ENCODE measurements at places on chromosomes 1 and 21.

DNA sequence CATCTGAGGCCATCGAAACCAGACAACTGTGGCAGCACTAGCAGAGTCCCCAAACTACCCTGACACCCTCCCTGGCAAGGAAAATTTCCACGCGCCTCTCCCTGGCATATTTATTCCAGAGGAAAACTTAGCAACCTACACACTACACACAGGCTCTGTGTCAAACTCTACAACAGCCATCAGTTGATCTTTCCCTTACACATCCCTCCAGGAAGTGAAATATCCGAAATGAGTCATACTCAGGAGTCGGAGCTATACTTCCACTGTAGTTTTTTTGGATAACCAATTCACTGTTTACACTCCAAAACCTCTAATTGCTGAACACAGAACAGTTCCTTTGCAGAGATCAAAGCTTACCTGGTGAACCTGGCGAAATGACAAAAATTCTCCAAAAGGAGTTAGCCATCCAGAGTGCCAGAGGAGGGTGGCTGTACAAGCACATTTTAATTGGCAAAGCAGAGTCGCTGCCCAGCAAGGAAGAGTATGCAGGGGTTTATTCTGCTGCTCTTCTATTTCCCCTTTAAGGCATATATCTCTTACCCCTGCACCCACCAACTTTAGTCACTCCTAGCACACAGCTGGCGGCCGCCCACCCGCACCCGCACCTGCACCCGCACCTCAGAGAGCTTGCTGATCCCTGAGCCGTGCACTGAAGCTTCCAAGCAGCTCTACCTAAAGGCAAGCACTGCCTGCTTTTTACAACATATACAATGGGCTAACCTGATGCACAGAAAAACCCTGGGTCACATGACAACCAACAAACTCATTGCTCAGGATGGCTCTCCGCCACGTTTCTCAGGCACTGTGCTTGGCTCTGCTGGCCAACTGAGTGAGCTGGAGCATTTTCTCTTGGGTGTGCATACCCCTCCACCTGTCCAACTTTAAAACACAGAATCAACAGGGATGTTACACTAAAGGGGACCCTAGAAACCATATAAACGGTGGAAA, 54.9 kb downstream of the CAPZB start:
- DNase-seq = peak; percentile 58

DNA sequence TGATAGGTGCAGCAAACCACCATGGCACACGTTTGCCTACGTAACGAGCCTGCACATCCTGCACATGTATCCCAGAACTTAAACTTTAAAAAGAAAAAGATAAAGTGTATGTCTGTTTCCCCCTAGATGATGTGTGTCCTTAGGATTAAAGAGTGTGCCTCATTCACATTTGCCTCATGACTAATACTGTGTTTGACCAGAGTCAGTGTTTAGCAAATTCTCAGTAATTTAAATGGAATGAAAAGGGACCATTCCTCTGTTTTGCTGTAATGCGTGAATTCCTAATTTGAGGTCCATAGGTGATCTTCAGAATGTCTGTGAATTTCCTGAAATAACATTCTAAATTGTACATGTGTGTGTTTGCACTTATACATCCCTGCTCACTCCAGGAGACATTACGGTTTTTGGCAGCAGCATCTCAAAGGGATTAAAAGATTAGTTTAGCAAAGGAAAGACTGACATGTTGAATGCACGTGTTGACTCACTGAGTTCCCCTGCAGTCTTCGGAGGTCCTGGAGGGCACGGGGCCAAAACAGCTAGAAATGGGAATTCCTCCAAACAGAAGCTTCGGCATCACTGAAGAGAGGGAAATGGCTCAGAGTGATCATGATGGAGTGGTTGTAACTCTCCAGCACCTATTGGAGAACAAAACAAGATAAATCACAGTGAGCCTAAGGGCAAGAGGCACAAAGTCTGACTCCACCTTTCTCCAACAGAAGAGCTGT, 19.1 kb upstream of the SLC35F3 start:
- peak; percentile 90 for DNase-seq

GRCh38 chr1:226369110-226369509, 38.8 kb downstream of the PARP1 start:
- no peak for DNase-seq

- DNase-seq = no peak
These were observed 1.9 kb downstream of the RGS1 start for GRCh38 chr1:192577145-192578140.

DNA sequence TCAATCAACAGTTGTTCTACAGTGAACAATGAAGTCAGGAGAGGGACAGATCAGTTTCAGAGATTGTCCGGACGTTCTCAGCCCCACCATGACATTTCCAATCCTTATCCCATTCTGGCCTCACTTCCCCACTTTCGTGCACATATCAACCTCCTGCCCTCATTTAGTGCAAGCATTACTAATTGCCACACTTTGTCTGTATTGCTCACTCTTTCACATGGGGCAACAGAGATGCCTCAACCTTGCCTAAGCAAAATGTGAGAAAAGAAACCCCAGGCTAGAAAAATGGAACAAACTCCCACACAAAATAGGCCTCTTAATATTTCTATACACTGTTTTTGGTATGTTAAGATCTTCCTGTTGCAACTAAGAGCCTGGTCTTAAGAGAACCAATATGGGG, 8.9 kb upstream of the RGS1 start:
- DNase-seq = no peak

GRCh38 chr21:26565546-26565945, 7.5 kb downstream of the CYYR1 start:
- DNase-seq = no peak

DNA sequence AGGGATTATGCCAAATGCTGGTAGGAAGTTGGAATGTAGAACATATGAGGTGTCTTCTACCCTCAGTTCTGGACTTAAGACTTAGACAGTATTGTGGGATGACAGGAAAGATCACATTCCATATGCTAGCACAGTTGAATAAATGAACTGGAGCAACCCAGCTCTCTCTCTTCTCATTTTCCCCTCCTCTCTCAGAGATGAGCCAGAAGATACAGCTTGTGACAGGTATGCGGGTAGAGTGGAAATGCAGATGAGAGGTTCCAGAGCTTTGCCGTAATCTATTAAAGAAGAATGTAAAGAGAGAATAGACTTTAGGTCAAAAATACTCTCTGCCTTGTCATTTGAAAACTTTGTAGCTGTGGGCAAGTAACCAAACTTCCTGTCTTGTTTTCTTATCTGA, 32.5 kb upstream of the HMCN1 start:
- DNase-seq = no peak

DNA sequence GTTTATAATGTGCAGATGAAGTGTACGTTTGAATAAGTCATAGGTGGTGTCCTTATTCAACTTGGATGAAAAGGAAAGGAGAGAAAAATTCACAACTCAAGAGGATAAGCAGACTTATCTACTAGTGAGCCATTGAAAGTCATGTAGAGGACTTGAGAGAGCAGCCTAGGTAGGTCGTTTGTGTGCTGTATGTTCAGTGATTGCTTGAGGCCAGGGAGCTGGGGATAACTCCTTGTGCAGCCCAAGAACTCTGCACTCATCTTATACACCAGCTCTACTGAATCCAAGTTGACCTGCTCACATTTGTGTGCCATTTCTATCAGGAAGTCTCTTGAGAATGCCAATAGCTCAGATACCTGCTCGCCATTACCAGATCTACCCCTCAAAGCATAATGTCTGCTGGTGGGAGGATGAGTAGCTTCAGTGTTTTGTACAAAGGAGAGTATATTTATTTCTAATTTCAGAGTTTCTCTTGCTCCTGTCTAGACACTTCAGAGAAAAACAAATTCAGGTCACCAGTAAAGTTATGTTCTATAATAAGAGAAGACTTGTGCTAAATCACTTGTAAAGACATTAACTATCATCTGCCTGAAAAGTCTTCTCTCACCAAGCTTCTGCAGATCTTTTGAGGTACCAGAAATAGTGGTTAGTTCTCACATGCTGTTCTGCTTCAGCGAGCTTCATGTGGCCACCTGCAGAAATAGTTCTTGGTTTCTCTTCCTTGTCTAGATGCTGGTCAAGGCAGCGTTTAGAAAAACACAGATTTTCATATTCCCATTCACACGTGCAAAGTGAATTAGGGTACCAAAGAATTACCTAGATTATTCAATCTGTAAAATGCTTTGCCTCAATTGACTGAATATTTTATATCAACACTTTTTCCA, 10.8 kb downstream of the S1PR1 start:
- no peak for DNase-seq

DNA sequence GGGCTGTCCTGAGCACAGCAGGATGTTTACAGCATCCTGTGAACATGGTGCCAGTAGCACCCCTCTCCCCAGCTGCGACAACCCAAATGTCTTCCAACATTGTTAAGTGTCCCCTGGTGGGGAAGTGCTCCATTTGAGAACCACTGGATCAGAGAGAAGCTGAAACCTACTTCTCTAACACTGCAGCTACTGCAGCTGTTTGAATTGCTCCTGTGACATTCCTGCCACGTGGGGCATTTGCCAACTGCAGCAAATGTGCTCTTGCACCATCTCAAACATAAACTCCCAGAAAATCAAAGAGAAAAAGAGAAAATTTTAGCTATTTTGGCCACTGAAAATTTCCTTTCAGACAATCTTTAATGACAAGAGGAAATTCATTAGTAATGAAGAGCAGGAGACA, 11.0 kb downstream of the SLC2A5 start:
- DNase-seq = peak; percentile 21

GRCh38 chr1:198798923-198799386, 160.1 kb downstream of the PTPRC start:
- DNase-seq = no peak

DNA sequence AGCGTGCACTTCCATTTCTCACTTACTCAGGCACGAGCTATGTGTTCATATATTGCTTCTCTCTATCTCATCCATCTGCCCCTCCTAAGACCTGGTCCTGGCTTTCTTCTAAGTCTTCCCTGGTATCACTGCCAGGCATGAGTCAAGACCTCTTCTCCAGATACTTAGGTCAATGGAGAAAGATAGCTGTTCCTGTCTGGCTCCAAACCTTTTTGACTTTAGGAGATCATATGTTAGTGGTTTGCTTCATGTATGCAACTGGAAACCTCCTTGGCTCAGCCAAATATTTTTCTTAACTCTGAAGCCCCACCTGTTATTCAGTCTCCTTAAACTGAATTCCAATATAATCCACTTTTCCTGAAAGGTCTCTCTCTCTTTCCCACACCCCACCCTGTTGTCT, 211.6 kb upstream of the PTBP2 start:
- no peak for DNase-seq

DNA sequence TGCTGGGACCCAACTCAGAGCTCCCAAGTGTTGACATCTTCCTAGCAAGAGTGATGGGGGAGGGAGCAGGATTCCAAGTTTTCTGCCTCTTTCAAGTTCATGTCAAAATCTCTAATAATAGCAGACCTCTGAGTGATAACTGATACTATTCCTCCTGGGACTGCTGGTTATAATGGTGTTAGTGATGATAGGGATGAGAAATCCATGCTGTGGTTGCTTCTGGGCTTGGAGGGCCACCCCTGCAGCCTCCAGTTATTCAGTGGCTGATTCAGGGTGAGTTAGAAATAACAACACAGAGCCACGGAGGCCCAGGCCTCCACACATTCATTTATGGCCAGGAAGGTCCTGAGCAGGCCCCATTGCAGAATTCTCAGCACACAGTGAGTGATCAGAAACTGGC, 40.6 kb upstream of the ARTN start:
- peak; percentile 68 for DNase-seq

- DNase-seq = no peak
These were observed 54.8 kb downstream of the IER5 start for GRCh38 chr1:181143102-181143859.

GRCh38 chr1:31700468-31701090, 3.2 kb downstream of the COL16A1 start:
- DNase-seq = no peak

- no peak for DNase-seq
These were observed 464.7 kb downstream of the ADGRL2 start for GRCh38 chr1:82265436-82265835.

DNA sequence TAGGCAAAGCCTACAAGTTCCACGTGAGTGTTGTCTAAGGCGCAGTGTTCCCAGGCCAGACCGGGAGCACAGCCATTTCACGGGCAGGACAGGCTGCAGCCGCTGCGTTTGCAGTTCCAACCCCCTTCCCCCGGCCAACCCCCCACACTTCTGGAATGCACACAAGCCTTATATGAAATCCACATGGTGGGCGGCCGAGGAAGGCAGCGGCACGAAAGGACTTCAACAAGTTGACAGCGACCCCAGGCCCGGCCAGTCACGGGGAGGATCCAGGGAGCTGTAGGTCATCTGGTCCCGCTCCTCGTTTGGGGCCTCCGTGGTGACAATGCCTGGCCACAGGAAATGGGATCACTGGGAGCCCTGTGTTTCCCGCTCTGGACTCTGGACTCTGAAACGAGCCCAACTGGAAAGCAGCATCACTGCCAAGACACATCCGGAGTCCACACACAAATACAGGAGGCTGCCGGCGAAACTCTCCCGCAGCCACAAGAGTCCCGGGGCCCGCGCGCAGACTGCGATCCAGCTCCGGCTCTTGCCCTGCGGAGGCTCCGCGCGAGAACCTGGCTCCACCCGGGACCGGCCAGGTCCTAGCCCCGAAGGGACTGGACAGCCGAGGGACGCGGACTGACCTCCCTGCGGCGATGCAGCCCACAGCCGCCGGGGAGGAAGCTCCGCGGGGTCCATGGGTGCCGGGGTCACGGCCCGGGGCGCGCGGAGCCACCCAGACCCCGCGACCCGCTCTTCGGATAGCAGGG, 794 bp downstream of the NID1 start:
- peak; percentile 78 for DNase-seq

GRCh38 chr1:230057681-230058565, 9.1 kb upstream of the GALNT2 start:
- DNase-seq = no peak

DNA sequence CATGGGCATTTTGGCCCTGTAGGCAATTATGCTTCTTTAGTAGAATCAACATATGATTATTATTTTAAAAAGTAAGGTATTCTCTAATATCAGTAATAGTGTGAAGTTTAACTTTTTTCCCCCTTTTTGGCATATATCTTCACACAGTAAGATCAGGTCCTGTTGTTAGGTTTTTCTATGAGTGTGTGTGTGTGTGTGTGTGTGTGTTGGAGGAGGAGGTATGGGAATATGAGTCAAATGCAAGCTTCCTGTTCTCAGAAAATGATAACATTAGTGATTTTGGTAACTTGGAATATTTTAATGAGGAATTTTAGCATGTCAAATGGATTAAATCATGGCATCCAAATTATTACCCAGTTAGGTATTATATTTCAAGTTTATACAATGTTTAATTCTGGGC, 65.8 kb upstream of the BCL10 start:
- peak; percentile 62 for DNase-seq

- DNase-seq = peak; percentile 31
These were observed 8.2 kb downstream of the VANGL1 start for GRCh38 chr1:115649964-115650363.

- peak; percentile 70 for DNase-seq
These were observed 27.8 kb downstream of the WNT2B start for GRCh38 chr1:112536561-112536960.

GRCh38 chr1:40029608-40030007, 10.9 kb upstream of the CAP1 start:
- no peak for DNase-seq

DNA sequence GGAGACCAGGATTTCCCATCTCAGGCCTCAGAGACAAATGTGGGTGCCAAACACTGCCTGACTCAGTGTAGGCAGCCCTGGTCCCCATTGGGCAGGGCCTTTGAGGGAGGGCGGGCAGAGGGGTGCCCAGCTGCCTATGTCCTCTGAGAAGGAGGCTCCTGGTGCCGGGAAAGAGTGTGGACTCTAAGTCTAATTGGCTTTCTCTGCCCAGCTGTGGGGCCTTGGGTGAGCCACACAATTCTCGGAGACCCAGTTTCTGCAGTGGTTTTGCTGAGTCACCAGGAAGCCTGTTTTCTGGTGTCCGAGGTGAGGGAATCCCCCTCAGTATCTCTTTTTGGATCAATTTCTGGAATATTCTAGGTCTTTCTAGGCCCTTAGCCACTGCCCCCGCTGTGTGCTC, 35.3 kb upstream of the ACTL8 start:
- DNase-seq = peak; percentile 16
